ENCODE measurements at places on chromosomes 16 and 17. TPM values are rescaled to one million over a fixed set of nuclear protein-coding genes. Genes with fewer than 3 reads are reported as not detected.

DNA sequence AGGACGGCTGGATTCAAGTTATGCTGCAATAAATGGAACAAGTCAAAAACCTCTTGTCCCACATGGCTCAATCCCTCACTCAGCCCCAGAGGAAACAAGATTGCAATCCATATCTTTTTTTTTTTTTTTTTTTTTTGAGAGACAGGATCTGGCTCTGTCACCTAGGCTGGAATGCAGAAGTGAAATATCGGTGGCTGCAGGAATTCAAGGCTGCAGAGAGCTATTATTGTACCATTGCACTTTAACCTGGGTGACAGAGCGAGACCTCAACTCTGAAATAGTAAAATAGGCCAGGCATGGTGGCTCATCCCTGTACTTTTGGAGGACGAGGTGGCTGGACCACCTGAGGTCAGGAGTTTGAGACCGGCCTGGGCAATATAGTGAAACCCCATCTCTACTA lies 2.7 kb upstream of the PDE6G start:
- no peak for DNase-seq

DNA sequence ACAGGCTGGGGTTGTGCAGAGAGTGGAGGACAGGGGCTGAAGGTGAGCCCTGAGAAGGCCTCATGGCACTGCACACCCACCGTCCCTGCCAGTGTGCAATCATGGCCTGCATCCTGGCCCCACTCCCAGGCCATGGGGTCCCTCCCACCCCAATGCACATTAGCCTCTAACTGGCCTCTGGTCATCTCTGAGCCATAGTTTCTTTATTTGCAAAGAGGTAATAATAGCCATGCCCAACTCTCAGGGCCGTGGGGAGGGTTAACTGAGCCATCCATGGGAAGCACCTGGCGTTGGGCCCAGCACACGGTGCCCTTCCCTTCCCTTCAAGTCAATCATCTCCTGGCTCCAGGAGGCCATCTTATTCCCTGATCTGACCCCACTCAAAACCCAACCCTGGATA lies 10.8 kb upstream of the ITGA3 start:
- no peak for DNase-seq

DNA sequence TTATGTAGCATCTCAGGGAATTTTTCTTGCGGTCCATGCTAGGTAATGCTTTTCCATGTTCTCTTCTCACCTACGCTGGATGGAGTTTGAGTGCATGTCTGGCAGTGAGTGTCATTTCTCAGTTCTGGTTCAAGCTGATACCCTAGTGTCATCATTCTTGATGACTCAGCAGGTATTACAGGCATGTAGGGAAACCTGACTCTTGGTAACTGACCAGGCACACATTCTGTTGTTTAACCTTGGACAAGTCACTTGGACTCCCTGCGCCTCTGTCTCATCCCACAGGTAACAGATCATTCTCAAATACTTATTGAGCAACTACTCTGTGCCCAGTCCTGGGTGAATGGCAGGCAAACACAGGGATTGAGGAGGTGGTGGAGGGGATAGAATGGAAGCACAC lies 6.8 kb upstream of the RBFOX1 start:
- no peak for DNase-seq

GRCh38 chr17:77836557-77837041 lies 121.9 kb upstream of the TNRC6C start:
- no peak for DNase-seq

Gene B4GALNT2
- polyA plus RNA-seq, result not detected
